ENCODE measurements at places on chromosomes 2 and 18.

DNA sequence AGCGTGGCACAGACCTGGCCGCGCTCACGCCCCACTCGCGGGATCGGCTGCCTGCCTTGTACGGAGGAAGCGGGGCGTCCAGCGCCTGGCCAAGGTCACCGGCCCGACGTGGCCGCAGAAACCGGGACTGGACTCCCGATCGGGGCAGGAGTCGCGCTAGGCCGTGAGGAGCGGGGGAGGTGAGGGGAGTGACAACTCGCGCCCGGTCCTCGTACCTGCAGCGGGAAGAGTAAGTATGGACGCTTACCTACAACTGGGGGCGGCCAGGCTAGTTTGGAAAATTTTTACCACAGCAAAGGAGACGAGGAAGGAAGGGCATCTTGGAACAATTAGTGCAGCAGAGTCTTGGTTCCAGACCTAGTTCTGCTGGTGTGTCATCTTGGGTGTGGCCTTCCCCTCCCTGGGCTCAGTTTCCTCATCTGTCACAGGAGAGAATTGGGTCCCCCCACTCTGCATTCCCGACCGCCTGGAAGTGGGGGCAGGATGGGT lies 693 bp downstream of the UBE2F start:
- DNase-seq: no peak

DNA sequence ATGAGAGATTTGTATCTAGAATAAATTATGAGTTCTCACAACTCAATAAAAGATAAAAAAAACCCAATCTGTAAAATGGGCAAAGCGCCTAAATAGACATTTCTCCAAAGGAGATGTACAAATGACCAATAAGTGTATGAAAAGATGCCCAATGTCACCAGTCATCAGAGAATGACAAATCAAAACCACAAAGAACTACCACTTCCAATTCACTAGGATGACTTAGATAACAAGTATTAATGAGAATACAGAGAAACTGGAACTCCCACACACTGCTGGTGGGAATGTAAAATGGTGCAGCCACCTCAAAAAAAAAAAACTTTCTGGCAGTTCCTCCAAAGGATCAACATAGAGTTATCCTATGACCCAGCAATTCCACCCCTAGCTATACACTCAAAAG lies 17.4 kb upstream of the COL6A3 start:
- no peak for DNase-seq

DNA sequence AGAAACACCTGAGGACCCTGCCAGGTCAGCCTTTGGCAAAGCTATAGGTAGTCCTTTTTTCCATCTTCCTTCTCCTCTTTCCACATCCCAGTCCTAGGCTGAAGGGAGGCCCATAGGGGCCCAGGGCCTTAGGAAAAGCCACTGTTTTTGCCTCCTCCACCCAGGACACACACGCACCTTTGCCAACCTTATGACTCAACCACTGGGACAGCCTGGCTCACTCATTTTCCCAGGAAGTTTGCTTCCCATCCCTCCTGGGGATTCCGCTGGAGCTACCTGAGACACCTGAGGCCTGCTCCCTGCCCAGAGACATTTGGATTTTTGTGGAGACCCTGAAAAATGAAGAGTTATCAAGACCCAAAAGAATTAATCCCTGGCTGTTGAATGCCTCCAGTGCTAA lies 273.4 kb upstream of the SIX2 start:
- DNase-seq: no peak

DNA sequence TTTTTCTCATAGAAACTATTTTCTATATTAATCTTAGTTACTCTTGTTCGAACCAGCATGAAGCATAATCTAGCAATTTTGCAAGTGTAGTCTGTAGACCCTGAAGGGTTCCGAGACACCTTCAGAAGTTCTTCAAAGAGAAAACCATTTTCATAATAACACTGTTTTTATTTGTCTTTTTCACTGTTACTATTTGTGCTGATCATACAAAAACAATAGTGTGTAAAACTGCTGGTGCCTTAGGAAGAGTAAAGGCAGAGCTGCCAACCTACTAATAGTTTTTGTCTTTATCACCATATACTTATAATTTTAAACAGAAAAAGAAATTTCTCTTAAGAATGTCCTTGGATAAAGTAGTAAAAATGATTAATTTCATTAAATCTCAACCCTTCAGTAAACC lies 218.9 kb downstream of the ZNF385B start:
- no peak for DNase-seq

DNA sequence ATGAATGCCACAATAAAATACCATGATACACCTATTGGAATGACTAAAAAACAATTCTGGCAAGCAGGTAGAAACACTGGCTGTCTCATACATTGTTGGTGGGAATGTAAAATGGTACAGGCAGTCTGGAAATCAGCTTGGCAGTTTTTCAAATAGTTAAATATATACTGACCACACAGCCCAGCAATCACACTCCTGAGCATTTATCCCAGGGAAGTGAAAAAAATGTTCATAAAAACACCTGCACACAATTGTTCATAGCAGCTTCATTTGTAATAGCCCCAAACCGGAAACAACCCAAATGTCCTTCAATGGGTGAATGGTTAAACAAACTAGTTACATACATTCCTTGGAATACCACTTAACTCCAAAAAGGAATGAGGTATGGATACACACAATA lies 137.2 kb downstream of the TFCP2L1 start:
- DNase-seq: no peak

DNA sequence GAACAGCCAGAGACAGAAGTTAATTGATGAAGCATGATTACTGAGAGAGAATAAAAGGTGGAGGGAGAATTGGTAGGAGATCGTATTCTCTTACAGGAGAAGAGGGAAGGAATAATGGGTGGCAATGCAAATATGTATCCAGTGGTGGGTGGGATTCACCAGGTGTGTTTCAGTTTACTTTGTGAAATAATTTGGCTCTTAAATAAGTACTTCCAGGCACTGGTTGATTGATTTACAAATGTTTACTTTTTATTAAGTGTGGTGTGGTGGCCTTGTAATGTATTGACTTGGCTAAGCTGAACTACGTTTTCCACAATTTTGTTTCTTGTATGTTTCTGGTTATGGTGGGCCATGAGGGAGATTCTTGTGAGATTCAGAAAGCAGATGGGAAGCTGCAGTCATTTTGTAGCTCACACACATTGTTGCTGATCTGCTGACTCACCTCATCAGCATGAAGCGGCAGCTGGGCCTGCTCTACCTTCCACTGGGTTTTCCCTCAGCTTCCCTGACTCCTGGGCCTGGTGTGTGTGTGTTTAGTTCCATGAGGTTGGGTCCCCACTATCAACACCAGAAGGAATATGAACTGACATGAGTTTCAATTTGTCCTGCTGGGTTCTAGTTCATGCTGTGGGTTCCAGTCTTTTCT lies 32.6 kb downstream of the MYL12B start:
- no peak for DNase-seq

Data from NCI-H1105 (cell line).